ENCODE measurements at places on chromosomes 1 and 21. TPM values are rescaled to one million over a fixed set of nuclear protein-coding genes. Genes with fewer than 3 reads are reported as not detected.

ZMYND12 gene
- 0.46 TPM for total RNA-seq

RNF207 gene
- total RNA-seq, result 8.9 TPM

ACTL8 gene
- total RNA-seq, result 1.8 TPM

SLC45A1 gene
- total RNA-seq, result 7.2 TPM

CLEC20A gene
- not detected for total RNA-seq

KIF2C gene
- total RNA-seq, result 45.5 TPM

PTPRC gene
- not detected for total RNA-seq

IL23R gene
- not detected for total RNA-seq

WLS gene
- total RNA-seq, result 17.3 TPM

ZNF683 gene
- total RNA-seq, result not detected

TAF5L gene
- total RNA-seq, result 23.3 TPM

HES5 gene
- total RNA-seq, result not detected

XCL2 gene
- not detected for total RNA-seq

SELENBP1 gene
- total RNA-seq, result 7.5 TPM

TMIGD3 gene
- total RNA-seq, result not detected

MTARC2 gene
- total RNA-seq, result 8.8 TPM

MFAP2 gene
- 0.95 TPM for total RNA-seq

QSOX1 gene
- 75.0 TPM for total RNA-seq

ALX3 gene
- total RNA-seq, result not detected

LCE2B gene
- not detected for total RNA-seq

MYBPH gene
- total RNA-seq, result not detected

KCNJ15 gene
- not detected for total RNA-seq

APCS gene
- total RNA-seq, result not detected

CTSE gene
- total RNA-seq, result not detected

NBPF11 gene
- total RNA-seq, result 4.5 TPM

LCE1B gene
- total RNA-seq, result not detected

C1orf87 gene
- not detected for total RNA-seq

ADGRL2 gene
- total RNA-seq, result 11.0 TPM

PAPPA2 gene
- total RNA-seq, result 0.01 TPM

TMEM53 gene
- 8.9 TPM for total RNA-seq

PDE9A gene
- total RNA-seq, result 1.2 TPM

NPR1 gene
- total RNA-seq, result 1.9 TPM

FAM151A gene
- 0.29 TPM for total RNA-seq

CAPN8 gene
- total RNA-seq, result 1.8 TPM

NOL9 gene
- 3.9 TPM for total RNA-seq

CASQ2 gene
- not detected for total RNA-seq

FCGR1A gene
- not detected for total RNA-seq

FCRL2 gene
- not detected for total RNA-seq

TFF1 gene
- total RNA-seq, result 26.7 TPM

RIMKLA gene
- 0.74 TPM for total RNA-seq

PEX19 gene
- 29.0 TPM for total RNA-seq

GPR161 gene
- 15.0 TPM for total RNA-seq

TSPEAR gene
- not detected for total RNA-seq

FAM163A gene
- total RNA-seq, result not detected

UMODL1 gene
- not detected for total RNA-seq

INPP5B gene
- 4.0 TPM for total RNA-seq

CD53 gene
- total RNA-seq, result not detected

IVL gene
- not detected for total RNA-seq

UBR4 gene
- total RNA-seq, result 114 TPM
